Right atrium auricular region (tissue), 2 donors: ENCODE measurements at places on chromosomes 4 and X.

GRCh38 chrX:134459683-134460004 lies 321 bp upstream of the HPRT1 start:
- DNase-seq: no peak
- peak overlapping the region; percentile 83 for H3K27ac ChIP-seq
- no peaks in the 10 kb centered on the region for H3K4me1 ChIP-seq
- no peaks in the 10 kb centered on the region for H3K36me3 ChIP-seq

- peak within 1 kb of the TSS; percentile 96 for H3K27ac ChIP-seq
- peak; percentile 95 for DNase-seq
- H3K36me3 ChIP-seq: no peaks in the 10 kb centered on the region
- no peaks in the 10 kb centered on the region for H3K27me3 ChIP-seq
- H3K4me1 ChIP-seq: no peaks in the 10 kb centered on the region
Measured at GRCh38 chr4:139454111-139455045, at the start of gene RAB33B. RAB33B (plus strand) TSS chr4:139454121; CDS start chr4:139454196, 75 bp downstream.

- no peak overlapping the region for H3K4me3 ChIP-seq
- no peak overlapping the region for H3K27ac ChIP-seq
- no peaks in the 10 kb centered on the region for H3K4me1 ChIP-seq
- DNase-seq: no peak
Measured at GRCh38 chr4:187999406-187999932, 3.9 kb downstream of the ZFP42 start.

- H3K4me1 ChIP-seq: no peaks in the 10 kb centered on the region
- no peak overlapping the region for H3K4me3 ChIP-seq
- no peak for DNase-seq
- H3K36me3 ChIP-seq: no peaks in the 10 kb centered on the region
- H3K27me3 ChIP-seq: no peaks in the 10 kb centered on the region
Measured at GRCh38 chr4:1749370-1749769, 28.0 kb downstream of the TACC3 start.

DNA sequence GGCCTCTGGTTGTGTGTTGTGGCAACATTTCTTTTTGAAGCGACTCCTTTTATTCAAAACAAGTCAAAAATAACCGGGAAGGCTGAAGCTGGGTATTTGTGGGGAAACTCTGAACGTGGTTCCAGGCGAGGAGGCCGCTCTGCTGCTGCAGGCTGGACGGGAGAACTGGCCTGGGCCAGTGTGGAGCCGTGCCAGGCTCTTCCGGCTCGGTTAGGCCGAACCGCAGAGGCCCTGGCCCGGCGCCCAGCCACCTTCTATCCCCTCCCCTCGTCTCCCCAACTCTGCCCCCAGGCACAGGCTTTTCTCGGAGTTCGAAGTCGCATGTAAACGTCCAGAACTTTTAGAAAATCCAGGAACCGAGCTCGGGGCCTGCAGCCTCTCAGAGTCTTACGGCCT lies 2.4 kb upstream of the BCOR start:
- no peaks in the 10 kb centered on the region for H3K36me3 ChIP-seq
- H3K4me3 ChIP-seq: no peak overlapping the region
- H3K4me1 ChIP-seq: peaks cover 51% of the 10 kb centered on the region
- peak overlapping the region; percentile 37 for H3K27ac ChIP-seq

- H3K27me3 ChIP-seq: no peaks in the 10 kb centered on the region
- H3K4me3 ChIP-seq: no peak overlapping the region
- H3K27ac ChIP-seq: no peak overlapping the region
- H3K4me1 ChIP-seq: no peaks in the 10 kb centered on the region
- DNase-seq: no peak
- H3K36me3 ChIP-seq: no peaks in the 10 kb centered on the region
Measured at GRCh38 chr4:41043465-41043864, 170.9 kb downstream of the APBB2 start.

- no peak overlapping the region for H3K4me3 ChIP-seq
- H3K27ac ChIP-seq: no peak overlapping the region
Measured at GRCh38 chr4:80913381-80913780, 117.1 kb upstream of the BMP3 start.

- no peaks in the 10 kb centered on the region for H3K27me3 ChIP-seq
- peaks cover 44% of the 10 kb centered on the region for H3K4me1 ChIP-seq
- DNase-seq: no peak
- H3K4me3 ChIP-seq: no peak overlapping the region
Measured at GRCh38 chrX:71541210-71542022, 8.5 kb downstream of the OGT start.

DNA sequence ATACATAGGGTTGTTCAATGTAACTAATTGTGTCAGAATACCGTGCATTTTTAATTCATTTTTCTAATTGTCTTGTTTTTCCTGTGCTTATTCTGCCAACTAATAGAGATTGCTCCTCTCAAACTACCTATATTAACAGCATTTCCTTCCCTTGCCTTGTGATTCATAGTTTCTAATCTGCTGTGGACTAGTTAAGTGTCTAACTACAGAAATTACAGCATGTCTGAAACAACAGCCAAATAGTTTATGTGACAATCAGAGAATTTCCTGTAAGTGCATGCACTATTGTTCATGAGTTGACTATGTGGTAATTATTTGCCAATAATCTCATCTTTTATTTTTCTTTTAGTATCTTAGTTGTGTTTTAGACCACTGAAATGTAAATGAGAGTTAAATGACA lies 4.1 kb upstream of the SEC24B start:
- no peak overlapping the region for H3K4me3 ChIP-seq
- no peaks in the 10 kb centered on the region for H3K4me1 ChIP-seq
- no peak for DNase-seq
- H3K27me3 ChIP-seq: no peaks in the 10 kb centered on the region

- no peak overlapping the region for H3K4me3 ChIP-seq
- H3K27me3 ChIP-seq: no peaks in the 10 kb centered on the region
- H3K36me3 ChIP-seq: no peaks in the 10 kb centered on the region
- no peak overlapping the region for H3K27ac ChIP-seq
- DNase-seq: no peak
Measured at GRCh38 chrX:1925053-1925481, 310.2 kb downstream of the ASMT start.

DNA sequence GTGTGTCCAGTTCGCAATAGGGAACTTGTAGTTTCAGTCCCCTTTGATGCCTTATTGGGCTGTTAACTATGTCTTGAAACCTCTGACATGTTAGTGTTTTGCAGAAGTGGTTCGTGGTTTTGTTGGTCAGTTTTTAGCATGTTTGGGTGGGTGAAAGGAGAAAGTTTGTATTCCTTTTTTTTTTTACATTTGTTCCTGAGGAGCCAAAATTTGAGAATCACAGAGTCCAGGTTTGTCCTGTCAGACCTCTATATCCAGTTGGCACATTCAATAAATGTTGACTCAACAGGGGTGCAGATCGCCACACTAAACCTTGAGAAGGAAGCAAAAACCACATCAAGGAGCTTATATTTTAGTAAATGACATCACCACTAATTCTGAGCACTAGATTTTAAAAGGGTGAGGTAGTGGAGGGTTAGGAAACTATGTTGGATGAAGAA lies 26.2 kb downstream of the DLG3 start:
- no peak overlapping the region for H3K27ac ChIP-seq
- H3K4me3 ChIP-seq: no peak overlapping the region
- H3K4me1 ChIP-seq: no peaks in the 10 kb centered on the region
- no peak for DNase-seq

- DNase-seq: no peak
- peaks cover 53% of the 10 kb centered on the region for H3K27me3 ChIP-seq
- H3K36me3 ChIP-seq: no peaks in the 10 kb centered on the region
- H3K4me3 ChIP-seq: peak overlapping the region; percentile 5
Measured at GRCh38 chr4:112523764-112524505, 8.0 kb upstream of the NEUROG2 start.

- no peak overlapping the region for H3K27ac ChIP-seq
- DNase-seq: no peak
- H3K36me3 ChIP-seq: no peaks in the 10 kb centered on the region
- no peak overlapping the region for H3K4me3 ChIP-seq
Measured at GRCh38 chrX:97845451-97845850, 961.7 kb downstream of the RPA4 start.

GRCh38 chrX:146433771-146434170 lies 375.8 kb upstream of the CXorf51B start:
- no peak overlapping the region for H3K27ac ChIP-seq
- H3K4me1 ChIP-seq: no peaks in the 10 kb centered on the region
- H3K27me3 ChIP-seq: no peaks in the 10 kb centered on the region
- no peak overlapping the region for H3K4me3 ChIP-seq
- no peak for DNase-seq
- no peaks in the 10 kb centered on the region for H3K36me3 ChIP-seq

DNA sequence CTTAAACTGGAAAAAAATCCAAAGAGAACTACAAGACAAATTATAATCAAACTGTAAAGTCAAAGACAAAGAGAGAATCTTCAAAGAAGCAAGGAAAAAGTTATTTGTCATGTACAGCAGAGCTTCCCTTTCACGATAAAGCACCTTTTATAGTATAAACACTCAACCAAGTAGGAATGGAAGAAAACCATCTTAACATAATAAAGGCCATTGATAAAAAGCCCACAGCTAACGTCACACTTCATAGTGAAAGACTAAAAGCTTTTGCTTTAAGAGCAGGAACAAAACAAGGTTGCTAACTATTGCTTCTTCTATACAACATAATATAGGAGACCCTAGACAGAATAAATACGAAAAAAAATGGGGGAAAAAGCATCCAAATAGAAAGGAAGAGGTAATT lies 595.7 kb upstream of the POU3F4 start:
- no peaks in the 10 kb centered on the region for H3K4me1 ChIP-seq
- no peaks in the 10 kb centered on the region for H3K36me3 ChIP-seq
- no peak for DNase-seq
- H3K4me3 ChIP-seq: no peak overlapping the region

DNA sequence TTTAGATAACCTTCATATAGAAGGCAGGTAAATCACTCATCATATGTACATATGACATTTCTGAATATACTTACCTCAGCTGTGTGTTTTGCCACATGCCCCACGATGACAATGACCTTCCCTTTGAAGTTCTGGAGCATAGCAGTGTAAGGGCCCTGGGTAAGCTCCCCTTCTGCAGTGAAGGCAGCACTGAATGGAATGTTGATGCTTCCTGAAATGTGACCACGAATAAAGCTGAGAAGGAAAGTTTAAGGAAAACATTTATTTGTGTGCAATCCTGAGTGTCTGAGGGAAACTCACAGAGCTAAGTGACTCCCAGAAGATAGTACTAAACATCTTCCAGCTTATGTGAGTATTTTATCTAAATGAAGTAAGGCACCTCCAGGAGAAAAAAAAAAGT lies 200.1 kb downstream of the NPNT start:
- no peak overlapping the region for H3K27ac ChIP-seq
- H3K36me3 ChIP-seq: peaks cover 22% of the 10 kb centered on the region
- H3K27me3 ChIP-seq: no peaks in the 10 kb centered on the region

DNA sequence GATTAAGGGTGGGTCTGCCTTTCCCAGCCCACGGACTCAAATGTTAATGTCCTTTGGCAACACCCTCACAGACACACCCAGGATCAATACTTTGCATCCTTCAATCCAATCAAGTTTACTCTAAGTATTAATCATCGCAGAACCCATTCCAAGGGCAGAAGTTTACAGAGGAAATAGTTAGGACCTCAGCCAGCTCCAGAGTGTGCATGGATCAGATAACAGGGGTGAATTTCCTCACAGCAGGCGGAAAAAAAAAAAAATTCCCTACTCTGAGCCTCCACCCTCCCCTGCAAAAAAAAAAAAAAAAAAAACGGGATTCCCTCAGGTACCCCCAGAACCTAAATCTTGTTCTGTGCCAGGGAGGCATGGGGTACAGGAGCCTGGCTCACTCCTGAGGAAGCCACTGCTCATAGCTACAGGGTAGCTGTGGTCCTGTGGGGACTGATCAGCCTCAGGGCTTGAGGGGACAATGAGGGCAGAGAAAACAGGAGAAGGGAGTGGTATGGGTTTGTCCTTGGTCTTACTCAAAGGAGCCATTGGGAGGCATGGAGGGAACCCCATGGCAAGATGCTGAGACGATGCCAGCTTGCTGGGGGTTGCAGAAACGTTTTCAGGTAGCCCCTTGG lies 113.0 kb downstream of the DHRSX start:
- no peaks in the 10 kb centered on the region for H3K27me3 ChIP-seq
- H3K36me3 ChIP-seq: peaks cover 15% of the 10 kb centered on the region
- H3K4me1 ChIP-seq: no peaks in the 10 kb centered on the region
- H3K27ac ChIP-seq: no peak overlapping the region

- no peaks in the 10 kb centered on the region for H3K36me3 ChIP-seq
- no peak for DNase-seq
- no peak overlapping the region for H3K27ac ChIP-seq
- H3K4me1 ChIP-seq: no peaks in the 10 kb centered on the region
- H3K27me3 ChIP-seq: no peaks in the 10 kb centered on the region
Measured at GRCh38 chrX:112808007-112808406, 32.6 kb downstream of the AMOT start.

- no peaks in the 10 kb centered on the region for H3K27me3 ChIP-seq
- H3K36me3 ChIP-seq: peaks cover 12% of the 10 kb centered on the region
- H3K4me3 ChIP-seq: no peak overlapping the region
- H3K27ac ChIP-seq: no peak overlapping the region
- DNase-seq: no peak
- H3K4me1 ChIP-seq: no peaks in the 10 kb centered on the region
Measured at GRCh38 chr4:52628543-52628942, 30.6 kb downstream of the USP46 start.

GRCh38 chrX:56987741-56988140 lies 7.6 kb downstream of the SPIN3 start:
- no peak for DNase-seq
- H3K36me3 ChIP-seq: peaks cover under 1% of the 10 kb centered on the region
- H3K27me3 ChIP-seq: no peaks in the 10 kb centered on the region
- no peaks in the 10 kb centered on the region for H3K4me1 ChIP-seq
- H3K27ac ChIP-seq: no peak overlapping the region

- no peaks in the 10 kb centered on the region for H3K27me3 ChIP-seq
- H3K27ac ChIP-seq: no peak overlapping the region
- H3K4me1 ChIP-seq: no peaks in the 10 kb centered on the region
Measured at GRCh38 chr4:113822555-113823290, 61.2 kb upstream of the CAMK2D start.

GRCh38 chrX:37000140-37000539 lies 8.0 kb upstream of the FAM47C start:
- no peak overlapping the region for H3K4me3 ChIP-seq
- H3K36me3 ChIP-seq: no peaks in the 10 kb centered on the region
- no peak for DNase-seq
- no peaks in the 10 kb centered on the region for H3K27me3 ChIP-seq
- no peaks in the 10 kb centered on the region for H3K4me1 ChIP-seq
- no peak overlapping the region for H3K27ac ChIP-seq

DNA sequence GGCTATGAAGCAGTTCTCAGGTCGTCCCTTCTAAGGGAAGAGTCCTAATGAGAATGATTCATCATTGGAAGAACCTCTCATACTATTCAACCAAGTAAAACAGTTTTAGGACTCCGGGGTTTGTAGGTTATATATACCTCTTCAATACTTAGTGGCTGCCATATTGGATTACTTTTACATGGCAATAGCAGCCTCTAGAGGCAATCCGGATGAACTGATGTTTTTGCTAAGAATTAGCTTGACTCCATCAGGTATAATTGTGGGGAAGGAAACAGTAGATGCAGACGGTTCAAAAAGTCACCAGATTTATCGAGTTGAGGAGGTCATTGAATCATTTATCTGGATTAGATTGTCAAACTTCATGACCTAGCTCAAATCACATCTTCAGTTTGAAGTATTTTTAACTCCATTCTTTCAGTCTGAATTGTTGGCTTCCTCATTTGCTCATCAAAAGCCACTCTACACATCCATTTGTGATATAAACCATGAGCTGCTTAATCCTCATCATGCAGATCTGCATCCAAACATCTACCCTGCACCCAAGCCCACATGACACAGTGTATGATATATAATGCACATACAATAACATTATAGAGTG lies 28.4 kb downstream of the GUCY1B1 start:
- no peak overlapping the region for H3K4me3 ChIP-seq
- H3K27ac ChIP-seq: no peak overlapping the region
- no peak for DNase-seq
- H3K27me3 ChIP-seq: no peaks in the 10 kb centered on the region

GRCh38 chr4:45147866-45148265 lies 421.5 kb upstream of the GNPDA2 start:
- no peak overlapping the region for H3K27ac ChIP-seq
- no peaks in the 10 kb centered on the region for H3K27me3 ChIP-seq
- no peaks in the 10 kb centered on the region for H3K4me1 ChIP-seq
- no peaks in the 10 kb centered on the region for H3K36me3 ChIP-seq
- DNase-seq: no peak
